CD4-positive, alpha-beta T cell treated with Interleukin-6 for 4 hours (primary cell): ENCODE measurements at places on chromosomes 3 and 15.

- no peak for DNase-seq
Measured at GRCh38 chr3:12840591-12841148, 695 bp downstream of the RPL32 start.

DNA sequence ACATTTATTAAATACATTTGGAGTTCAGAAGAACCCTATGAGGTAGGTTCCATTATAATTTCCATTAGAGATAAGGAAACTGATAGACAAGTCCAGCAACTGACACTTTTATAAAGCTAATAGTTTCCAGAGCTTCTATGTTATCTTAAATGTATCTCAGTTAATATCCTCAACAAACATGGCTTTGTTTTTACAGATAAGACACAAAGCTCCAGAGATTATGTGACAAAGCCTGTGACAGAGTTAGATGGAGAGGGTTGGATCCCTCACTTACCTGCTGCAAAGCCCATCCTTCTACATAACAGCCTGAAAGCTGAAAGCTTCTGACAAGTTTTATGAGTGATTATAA lies 473 bp upstream of the COMMD2 start:
- DNase-seq = no peak

DNA sequence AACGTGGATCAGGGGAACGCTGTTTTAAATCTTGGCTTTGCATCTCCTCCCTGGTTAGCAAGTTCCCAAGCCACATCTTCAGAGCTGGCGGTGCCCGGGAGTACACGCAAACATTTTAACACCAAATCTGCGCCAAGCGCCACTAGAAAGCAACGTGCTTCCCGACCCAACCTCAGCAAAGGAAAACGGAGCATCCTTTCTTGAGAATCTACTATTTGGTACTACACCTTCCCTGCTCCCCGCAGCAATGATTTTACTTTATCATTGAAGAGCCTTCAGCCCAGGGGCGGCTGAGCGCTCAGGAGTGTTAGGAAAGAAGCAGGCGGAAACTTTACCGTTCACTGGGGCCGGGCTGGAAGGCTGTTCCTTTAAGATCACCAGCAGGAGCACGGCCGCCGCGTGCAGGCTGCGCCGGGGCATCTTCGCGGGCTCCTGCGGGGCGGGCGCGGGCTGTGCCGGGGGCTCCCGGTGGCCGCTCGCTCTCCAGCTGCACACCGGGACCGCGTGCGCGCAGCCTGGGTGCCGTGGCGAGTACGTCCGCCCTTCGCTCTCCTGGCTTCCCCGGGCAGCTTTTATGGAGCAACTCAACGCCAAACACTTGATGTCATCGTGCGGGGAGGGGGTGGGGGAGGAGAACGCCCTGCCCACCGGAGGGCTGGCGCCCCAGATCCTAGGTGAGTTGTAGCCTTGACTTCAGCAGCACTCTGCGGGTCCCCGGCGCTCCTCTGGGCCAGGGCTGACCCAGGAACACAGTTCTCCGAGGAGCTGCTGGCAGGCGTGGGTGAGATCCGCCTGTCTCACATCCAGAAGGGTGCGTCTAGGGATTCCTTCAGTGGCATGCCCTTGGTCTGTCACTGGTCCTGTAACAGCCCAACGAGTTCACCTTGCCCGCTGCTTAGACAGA lies at the start of gene CA12:
CA12 (minus strand) TSS at position 546 of the 904 bp plus-strand sequence; CDS start at position 420, 126 bp downstream.
- no peak for DNase-seq

- no peak for DNase-seq
Measured at GRCh38 chr15:74892313-74892712, 2.5 kb downstream of the MPI start.

- DNase-seq = no peak
Measured at GRCh38 chr3:188789251-188789650, 382.5 kb upstream of the TPRG1 start.

- DNase-seq = no peak
Measured at GRCh38 chr15:63264688-63265293, 12.6 kb upstream of the APH1B start.

DNA sequence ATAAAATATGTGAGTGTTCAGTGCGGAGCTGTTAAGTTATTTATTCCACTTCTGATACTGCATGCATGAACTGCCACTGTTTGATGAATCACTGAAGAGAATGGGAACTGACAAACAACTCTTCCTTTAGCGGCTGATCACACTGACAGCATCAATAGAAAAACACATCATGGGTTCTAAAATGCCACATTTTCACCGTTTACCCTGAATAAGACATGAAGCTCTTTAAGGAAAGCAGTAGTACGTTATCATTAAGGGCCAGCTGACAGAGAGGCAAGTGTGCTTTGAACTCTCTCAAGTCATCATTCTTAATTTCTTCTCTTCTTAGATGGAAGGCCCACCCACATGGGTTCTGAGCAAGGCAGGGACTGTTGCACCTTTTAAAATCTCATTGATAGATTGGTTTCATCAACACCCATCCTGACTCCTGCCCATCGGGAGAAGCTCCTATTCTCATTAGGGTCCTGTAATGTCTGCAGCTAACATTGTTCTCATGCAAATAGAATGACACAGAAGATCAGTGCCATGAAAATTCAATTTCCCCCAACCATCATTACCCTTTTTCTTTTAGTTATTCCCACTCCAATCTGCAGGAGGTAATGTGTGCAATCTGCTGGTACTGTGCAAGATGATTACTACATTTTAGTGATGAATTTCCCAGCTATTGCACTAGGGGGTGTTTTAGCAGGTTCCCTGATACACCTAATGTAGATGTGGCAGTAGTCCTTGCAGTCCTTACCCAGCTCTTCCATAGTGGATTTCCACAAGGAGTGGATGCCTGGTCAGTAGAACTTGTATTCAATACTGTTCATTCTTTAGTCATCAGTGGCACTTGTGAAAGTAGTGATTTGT lies 119.1 kb downstream of the ROBO2 start:
- no peak for DNase-seq

GRCh38 chr3:153979418-153980251 lies 141.6 kb upstream of the ARHGEF26 start:
- DNase-seq = no peak

DNA sequence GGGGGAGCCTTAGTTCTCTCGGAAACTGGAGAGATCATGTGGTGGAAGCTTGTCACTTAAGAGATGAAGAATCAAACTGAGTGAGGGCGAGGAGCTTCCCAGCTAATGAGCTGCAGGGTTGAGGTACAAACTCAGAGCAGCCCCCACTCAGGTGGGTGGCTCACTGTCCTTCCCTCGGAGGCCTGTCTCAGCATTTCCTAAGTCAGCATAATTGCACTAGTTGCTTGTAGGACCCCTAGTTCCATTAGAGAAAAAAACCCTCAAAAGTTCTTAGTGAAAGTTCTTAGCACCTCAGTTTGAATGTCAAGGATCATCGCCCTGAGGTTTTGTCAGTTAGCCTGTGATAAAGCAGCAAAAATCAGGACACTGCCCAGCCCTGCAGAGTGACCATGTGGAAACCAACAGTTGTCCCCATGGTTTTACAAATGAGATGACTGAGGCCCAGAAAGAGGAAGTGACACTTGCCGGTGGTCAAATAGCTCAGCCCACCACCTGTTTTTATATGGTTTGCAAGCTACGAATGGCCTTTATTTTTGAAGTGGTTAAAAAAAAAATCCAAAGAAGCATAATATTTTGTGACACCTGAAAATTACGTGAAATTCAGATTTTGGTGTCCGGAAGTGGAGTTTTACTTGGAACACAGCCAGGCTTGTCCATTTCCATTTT lies 11.9 kb downstream of the SMAD6 start:
- no peak for DNase-seq

- no peak for DNase-seq
Measured at GRCh38 chr3:173008978-173009377, 132.1 kb downstream of the SPATA16 start.

- no peak for DNase-seq
Measured at GRCh38 chr3:118742760-118743159, 291.9 kb downstream of the IGSF11 start.

GRCh38 chr3:54642147-54642546 lies 285.7 kb downstream of the LRTM1 start:
- DNase-seq = no peak
